ENCODE measurements at places on chromosomes 3 and 15.

GRCh38 chr3:35079403-35079802, 559.9 kb upstream of the ARPP21 start:
- H3K4me3 ChIP-seq = no peak overlapping the region
- H3K27me3 ChIP-seq = no peaks in the 10 kb centered on the region
- no peak for DNase-seq
- H3K4me1 ChIP-seq = no peaks in the 10 kb centered on the region
- no peaks in the 10 kb centered on the region for H3K36me3 ChIP-seq
- no peak overlapping the region for H3K27ac ChIP-seq

DNA sequence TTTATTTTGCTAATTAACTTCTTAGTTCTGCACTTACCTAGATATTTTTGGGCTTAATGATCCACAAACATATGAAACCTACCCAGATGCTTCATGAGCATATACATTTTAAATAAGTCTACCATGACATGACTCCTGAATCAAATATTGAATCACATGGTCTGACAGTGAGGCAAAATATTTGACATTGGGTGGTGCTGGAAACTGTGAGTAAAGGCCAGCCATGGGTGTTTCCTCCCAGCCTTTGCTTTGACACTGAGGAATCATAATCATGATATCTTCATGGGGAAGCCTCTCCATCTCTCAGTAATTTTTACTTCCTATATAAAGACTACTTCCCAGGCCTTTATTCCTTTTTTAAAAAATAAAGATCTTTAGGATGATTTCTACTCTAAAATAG, 22.8 kb upstream of the SSR3 start:
- H3K27me3 ChIP-seq = no peaks in the 10 kb centered on the region
- H3K27ac ChIP-seq = no peak overlapping the region
- H3K4me3 ChIP-seq = no peak overlapping the region
- H3K36me3 ChIP-seq = no peaks in the 10 kb centered on the region

DNA sequence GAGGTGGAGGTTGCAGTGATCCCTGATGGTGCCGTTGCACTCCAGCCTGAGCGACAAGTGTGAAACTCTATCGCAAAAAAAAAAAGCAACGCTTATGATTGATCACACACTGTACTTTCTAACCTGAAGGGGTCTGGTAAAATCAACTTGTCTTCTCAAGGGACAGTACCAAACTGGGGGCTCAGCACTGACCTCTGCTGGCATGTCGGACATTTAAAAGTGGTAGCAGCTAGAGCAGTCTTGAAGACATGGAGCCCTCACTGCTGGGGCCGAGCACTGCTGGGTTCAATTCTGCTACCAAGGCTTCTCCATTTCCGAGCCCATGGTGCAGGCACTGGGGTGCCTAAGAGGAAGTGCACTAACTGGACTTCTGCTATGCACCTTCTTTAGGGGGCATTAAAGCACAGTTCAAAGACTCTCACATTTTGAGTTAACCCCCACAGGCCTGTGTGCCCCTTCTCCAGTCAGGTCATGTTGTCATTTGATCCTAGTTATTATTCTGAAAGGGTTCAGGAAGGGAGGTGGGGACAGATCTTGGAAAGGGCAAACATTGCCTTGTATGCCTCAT, 26.4 kb upstream of the LAMP3 start:
- H3K4me3 ChIP-seq = no peak overlapping the region
- no peaks in the 10 kb centered on the region for H3K4me1 ChIP-seq
- peaks cover 17% of the 10 kb centered on the region for H3K36me3 ChIP-seq
- peak; percentile 88 for DNase-seq
- H3K27me3 ChIP-seq = no peaks in the 10 kb centered on the region

DNA sequence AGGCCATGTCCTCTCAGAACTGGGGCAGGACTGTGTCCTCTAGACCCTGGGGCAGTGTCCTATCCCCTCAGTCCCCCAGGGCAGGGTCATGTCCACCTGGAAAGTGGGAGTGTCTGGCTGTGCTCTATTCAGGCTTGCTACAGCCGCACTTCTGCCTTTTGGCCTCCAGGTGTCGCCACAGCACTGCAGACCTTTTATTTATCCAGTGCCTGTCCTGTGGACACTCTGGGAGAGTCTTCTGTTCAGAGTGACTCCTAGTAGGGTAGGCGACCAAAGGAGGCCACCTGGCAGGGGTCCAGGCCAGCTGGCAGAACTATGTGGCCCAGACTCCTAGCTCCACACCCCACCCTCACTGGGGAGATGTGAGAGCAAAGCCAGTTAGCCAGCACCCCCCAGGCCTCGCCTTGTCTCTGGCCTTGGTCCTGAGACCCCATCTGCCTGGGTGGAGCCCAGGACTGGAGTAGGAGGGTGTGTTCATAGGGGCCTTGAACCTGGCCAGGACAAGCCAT, 3.9 kb downstream of the TMIE start:
- H3K4me3 ChIP-seq = no peak overlapping the region
- peak; percentile 93 for DNase-seq
- no peaks in the 10 kb centered on the region for H3K36me3 ChIP-seq
- no peaks in the 10 kb centered on the region for H3K4me1 ChIP-seq
- H3K27ac ChIP-seq = no peak overlapping the region

DNA sequence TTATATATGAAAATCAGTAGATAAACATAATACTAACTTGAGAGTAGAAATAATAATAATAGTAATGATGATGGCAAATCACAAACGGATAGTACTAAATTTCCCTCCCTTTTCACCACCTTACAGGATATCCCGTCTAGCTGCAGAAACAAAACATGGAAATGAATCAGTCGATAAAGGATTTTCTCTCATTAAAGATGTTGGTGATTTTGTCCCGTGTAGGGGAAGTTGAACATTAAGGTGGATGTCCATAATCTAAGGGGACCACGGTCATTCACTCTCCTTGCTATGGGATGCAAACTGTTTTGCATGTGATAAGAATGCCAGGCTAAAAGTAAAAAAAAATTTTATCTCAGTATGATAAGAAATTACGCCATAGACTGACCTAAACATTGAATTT, 1027.7 kb upstream of the NR2F2 start:
- no peak for DNase-seq
- no peaks in the 10 kb centered on the region for H3K27me3 ChIP-seq
- H3K27ac ChIP-seq = no peak overlapping the region
- H3K4me3 ChIP-seq = no peak overlapping the region

GRCh38 chr15:31488437-31489204, 162.0 kb downstream of the KLF13 start:
- peak; percentile 87 for DNase-seq
- peaks cover 13% of the 10 kb centered on the region for H3K27me3 ChIP-seq
- no peaks in the 10 kb centered on the region for H3K36me3 ChIP-seq
- H3K4me3 ChIP-seq = no peak overlapping the region
- no peak overlapping the region for H3K27ac ChIP-seq

DNA sequence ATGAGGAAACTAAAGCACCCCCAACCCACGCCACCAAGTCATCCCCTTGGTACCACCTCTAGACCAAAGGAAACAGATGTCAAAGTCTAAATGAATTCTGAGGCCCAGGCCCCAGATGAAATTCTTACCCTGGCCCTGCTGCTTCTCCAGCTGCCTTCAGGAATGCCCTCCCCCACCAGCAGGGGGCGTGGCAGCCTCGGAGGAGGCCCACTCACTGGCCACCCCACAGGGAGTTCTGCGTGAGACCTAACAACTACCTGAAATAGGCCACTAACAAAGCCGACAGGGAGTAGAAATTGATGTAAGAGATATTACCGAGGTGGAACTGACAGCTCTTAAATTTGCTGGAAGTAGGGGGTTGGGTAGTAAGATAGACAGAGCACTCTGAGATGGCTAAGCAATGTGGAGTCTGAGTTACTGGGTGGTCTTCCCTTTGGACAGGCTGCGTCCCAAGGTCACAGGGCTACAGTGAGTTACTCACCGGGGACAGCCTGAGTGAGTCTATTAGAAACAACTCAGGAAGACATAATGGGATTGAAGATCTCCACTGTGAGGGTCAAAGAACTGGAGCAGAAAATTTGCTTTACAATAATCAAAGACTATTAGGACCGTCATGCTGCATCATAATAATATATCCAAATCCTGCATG, 240.7 kb downstream of the SHOX2 start:
- no peaks in the 10 kb centered on the region for H3K27me3 ChIP-seq
- no peaks in the 10 kb centered on the region for H3K4me1 ChIP-seq
- no peaks in the 10 kb centered on the region for H3K36me3 ChIP-seq
- DNase-seq = peak; percentile 93
- H3K4me3 ChIP-seq = no peak overlapping the region
- no peak overlapping the region for H3K27ac ChIP-seq

- no peak overlapping the region for H3K27ac ChIP-seq
- H3K4me1 ChIP-seq = no peaks in the 10 kb centered on the region
- H3K36me3 ChIP-seq = no peaks in the 10 kb centered on the region
Observed at GRCh38 chr3:27559835-27560234, 75.7 kb upstream of the SLC4A7 start.

DNA sequence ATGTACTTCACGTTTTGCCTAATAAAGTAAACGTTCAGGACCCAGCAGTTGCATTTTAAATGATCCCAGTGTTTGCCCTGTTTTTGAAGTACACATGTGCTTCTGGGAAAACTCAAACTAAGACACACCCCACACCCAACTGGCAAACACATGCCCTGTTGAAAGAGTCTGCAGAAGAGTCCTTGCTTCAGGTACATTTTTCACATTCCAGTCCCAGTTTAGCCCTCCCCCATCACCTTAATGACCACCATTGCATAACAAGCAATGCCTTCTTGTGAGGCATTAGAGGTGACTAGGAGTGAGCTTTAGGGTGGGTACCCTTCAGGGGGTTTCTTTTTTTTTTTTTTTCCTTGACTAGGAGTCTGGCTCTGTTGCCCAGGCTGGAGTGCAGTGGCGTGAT, 322.3 kb downstream of the CNTN4 start:
- H3K4me1 ChIP-seq = no peaks in the 10 kb centered on the region
- H3K27me3 ChIP-seq = no peaks in the 10 kb centered on the region
- H3K27ac ChIP-seq = no peak overlapping the region
- no peaks in the 10 kb centered on the region for H3K36me3 ChIP-seq

- H3K4me1 ChIP-seq = no peaks in the 10 kb centered on the region
- no peak for DNase-seq
- H3K27ac ChIP-seq = no peak overlapping the region
- H3K36me3 ChIP-seq = no peaks in the 10 kb centered on the region
- no peaks in the 10 kb centered on the region for H3K27me3 ChIP-seq
- H3K4me3 ChIP-seq = no peak overlapping the region
Observed at GRCh38 chr3:151769175-151769574, 35.4 kb downstream of the AADACL2 start.

GRCh38 chr15:87817553-87817952, 439.0 kb downstream of the NTRK3 start:
- DNase-seq = no peak
- H3K36me3 ChIP-seq = no peaks in the 10 kb centered on the region
- peaks cover 81% of the 10 kb centered on the region for H3K27me3 ChIP-seq
- no peak overlapping the region for H3K4me3 ChIP-seq
- no peaks in the 10 kb centered on the region for H3K4me1 ChIP-seq

DNA sequence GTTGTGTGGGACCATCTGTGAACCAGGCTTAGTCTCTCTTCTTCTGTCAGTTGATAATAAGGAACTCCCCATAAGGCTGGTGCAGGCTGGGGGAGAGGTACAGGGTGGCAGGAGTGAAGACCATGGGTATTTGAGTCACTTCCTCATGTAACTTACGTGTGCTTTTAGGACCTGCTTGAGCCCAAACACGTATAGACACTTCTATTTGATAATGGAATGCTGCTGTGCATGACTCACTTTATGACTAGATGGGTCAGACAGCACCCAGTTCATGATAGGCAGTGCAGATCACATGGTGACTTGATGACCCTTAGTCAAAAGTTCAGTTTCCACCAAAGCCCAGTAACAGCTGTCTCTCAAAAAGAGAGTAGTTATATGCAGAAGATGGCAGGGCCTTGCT, 490.9 kb downstream of the ZBBX start:
- H3K4me1 ChIP-seq = no peaks in the 10 kb centered on the region
- no peak overlapping the region for H3K4me3 ChIP-seq
- DNase-seq = no peak
- no peak overlapping the region for H3K27ac ChIP-seq
- no peaks in the 10 kb centered on the region for H3K27me3 ChIP-seq
- H3K36me3 ChIP-seq = no peaks in the 10 kb centered on the region

DNA sequence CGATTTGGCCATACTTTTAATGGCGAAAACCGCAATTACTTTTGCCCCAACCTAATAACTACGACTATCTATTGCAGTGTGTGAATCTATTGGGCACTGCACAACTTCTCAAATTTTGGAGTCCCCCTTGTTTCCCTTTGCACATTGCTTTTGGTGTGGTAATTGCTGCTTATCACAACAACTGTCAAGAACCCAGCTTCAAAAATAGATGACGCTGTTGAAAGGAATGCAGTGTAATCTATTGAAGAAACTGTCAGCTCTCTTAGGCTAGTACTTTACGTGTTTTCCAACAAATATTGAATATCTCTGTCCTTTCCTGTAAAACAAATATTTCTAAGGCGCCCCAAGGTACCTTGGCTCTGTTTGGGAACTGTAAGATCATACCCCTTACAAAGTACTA, 222.8 kb upstream of the UBE2E2 start:
- H3K27ac ChIP-seq = no peak overlapping the region
- no peaks in the 10 kb centered on the region for H3K27me3 ChIP-seq
- no peaks in the 10 kb centered on the region for H3K36me3 ChIP-seq
- H3K4me3 ChIP-seq = no peak overlapping the region

DNA sequence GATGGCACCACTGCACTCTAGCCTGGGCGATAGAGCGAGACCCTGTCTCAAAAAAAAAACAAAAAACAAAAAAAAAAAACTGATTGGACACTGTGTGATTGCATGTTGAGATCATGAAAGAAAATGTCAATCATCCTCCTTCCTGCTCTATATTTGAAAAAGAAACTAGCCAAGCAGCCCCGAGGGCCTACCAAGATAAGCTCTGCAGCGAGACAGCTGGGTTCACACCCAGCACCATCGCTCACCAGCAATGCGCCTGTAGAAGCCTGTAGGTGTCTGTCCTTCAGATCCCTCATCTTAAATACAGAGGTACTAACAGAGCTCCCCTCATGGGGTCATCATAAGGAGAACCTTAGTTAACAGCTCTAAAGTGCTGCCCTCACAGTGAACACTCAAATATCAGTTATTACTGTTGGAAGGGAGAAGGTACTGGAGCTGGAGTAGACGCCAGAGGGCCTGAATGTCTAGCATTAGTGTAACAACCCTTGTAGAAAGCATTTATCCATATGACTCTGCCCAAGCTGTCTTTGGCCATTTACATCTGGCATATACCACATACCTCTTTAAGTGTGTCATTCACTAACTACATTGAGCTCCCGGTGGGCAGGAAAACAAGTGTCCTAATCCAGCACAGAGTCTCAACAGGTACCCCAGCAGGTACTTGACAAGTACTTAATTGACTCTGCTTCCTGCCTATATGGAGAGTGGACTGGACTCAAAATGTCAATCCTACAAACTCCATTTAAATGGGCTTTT, 22.9 kb downstream of the MYLK start:
- H3K27ac ChIP-seq = no peak overlapping the region
- no peaks in the 10 kb centered on the region for H3K4me1 ChIP-seq
- H3K4me3 ChIP-seq = no peak overlapping the region
- no peaks in the 10 kb centered on the region for H3K27me3 ChIP-seq
- no peaks in the 10 kb centered on the region for H3K36me3 ChIP-seq

GRCh38 chr15:35330048-35330695, 215.8 kb downstream of the DPH6 start:
- no peaks in the 10 kb centered on the region for H3K4me1 ChIP-seq
- no peaks in the 10 kb centered on the region for H3K27me3 ChIP-seq
- no peak overlapping the region for H3K27ac ChIP-seq
- no peak overlapping the region for H3K4me3 ChIP-seq
- no peak for DNase-seq
- H3K36me3 ChIP-seq = no peaks in the 10 kb centered on the region

GRCh38 chr3:152480282-152480953, 211.7 kb downstream of the MBNL1 start:
- H3K27me3 ChIP-seq = no peaks in the 10 kb centered on the region
- H3K36me3 ChIP-seq = no peaks in the 10 kb centered on the region
- no peak for DNase-seq

GRCh38 chr3:46829699-46830208, 33.5 kb downstream of the MYL3 start:
- H3K4me1 ChIP-seq = no peaks in the 10 kb centered on the region
- DNase-seq = peak; percentile 83
- H3K36me3 ChIP-seq = no peaks in the 10 kb centered on the region
- no peak overlapping the region for H3K4me3 ChIP-seq
- no peak overlapping the region for H3K27ac ChIP-seq
- H3K27me3 ChIP-seq = no peaks in the 10 kb centered on the region

All from endodermal cell (in vitro differentiated cells).